ENCODE measurements at places on chromosomes 16 and 17.

GRCh38 chr16:66485376-66485775, 58.3 kb downstream of the BEAN1 start:
- no peak for DNase-seq

DNA sequence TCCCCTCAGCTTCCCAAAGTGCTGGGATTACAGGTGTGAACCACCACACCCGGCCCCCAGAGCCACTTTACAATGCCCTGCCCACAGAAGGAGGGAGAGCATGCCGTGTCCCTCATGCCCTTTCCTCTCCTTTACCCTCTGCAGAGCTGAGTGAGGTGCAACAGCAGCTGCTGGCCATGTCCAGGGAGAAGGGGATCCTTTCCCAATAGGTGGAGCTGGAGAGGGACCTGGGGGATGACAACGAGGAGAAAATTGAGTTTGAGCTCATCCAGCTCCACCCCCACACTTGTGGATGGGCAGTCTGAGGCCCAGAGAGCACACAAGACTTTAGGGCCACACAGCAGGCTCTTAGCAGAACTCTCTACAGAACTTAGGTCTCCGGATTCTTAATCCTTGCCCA, 7.9 kb upstream of the GSDMA start:
- no peak for DNase-seq

GRCh38 chr17:51079049-51079448, 41.6 kb downstream of the SPAG9 start:
- peak; percentile 57 for DNase-seq

GRCh38 chr17:693791-694638, 20.6 kb downstream of the VPS53 start:
- peak; percentile 99 for DNase-seq

DNA sequence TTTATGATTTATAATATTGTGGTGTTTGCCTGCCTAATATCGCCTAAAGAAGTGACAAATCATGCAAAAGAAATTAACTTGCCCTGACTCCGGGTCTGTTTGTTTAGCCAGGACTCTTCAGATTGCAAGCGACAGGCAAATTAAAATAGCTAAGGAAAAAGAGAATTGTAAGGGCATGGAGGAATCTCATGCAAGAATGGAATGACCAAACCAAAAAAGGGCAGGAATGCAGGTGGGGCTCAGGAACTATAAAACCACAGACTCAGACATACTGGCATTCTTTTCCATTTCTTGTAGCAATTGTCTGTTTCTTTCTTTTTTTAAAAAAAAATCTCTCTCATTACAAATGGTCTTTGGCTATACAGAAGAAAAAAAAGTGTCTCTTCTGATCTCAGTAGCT, 188.1 kb upstream of the XYLT1 start:
- DNase-seq = peak; percentile 55

DNA sequence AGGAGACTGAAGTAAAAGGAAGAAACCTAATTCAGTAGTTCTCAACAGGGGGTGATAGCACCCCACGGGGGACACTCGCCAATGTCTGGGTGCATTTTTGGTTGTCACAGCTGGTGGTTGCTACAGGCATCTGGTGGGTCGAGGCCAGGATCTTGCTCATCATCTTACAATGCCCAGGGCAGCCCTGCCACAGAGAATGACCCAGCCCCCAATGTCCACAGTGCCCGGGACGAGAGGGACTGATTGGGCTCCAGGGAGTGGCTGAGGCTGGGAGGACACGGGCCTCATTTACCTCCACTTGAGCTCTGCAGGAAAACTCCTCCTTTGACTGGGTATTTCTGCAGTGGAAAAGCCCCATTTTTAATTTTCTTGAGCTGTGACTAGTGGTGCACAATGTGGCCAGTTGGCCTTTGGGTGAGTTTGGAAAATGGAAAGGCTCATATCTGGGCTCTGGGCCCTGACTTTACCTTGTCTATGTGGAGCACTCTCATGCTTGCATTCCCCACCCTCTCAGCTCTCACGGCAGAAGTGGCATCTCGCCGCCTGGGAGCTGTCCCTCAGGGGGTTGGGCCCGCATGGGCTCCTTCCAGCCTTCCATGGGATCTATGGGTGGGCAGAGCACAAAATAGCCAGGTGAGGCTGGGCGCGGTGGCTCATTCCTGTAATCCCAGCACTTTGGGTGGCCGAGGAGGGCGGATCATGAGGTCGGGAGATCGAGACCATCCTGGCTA, 37.7 kb upstream of the IRF8 start:
- DNase-seq = no peak

GRCh38 chr16:16923479-16923878, 544.5 kb downstream of the NPIPA7 start:
- DNase-seq = no peak

GRCh38 chr17:19470530-19471261, 59.7 kb downstream of the RNF112 start:
- DNase-seq = peak; percentile 23

DNA sequence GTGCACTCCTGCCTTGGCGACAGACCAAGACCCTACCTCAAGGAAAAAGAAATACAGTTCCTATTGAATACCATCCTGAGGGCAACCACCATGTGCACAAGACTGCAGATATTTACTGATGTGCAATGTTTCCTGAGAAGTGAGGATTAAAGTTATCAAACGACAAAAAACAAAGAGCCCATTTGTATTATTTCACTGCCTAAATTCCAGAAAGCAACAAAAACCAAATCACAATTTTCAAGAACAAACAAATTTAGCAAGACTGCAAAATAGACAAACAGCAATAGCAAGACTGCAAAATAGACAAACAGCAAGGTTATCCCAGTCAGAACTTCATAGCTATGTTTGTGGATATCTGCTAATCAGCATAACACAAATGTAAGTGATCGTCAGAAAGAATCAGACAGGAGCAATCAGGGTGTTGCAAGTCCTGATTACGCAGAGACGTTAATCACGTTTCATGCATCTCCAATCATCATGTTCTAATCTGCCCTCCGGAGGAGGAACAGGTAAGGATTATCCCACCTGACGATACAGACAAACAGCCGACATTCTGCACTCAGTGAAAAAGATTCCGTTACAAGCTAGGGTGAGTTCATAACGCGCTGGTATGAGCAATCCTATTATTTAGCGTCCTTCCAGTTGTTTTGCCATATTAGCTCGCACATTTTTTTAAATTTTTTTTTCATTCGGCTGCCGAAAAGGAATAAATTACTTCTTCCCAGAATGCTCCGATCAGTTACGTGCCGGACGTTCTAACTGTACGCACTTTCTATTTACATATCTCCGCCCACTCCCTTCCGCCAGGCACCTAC, 2.9 kb downstream of the TMEM107 start:
- DNase-seq = peak; percentile 99

Data from fibroblast of skin of abdomen (primary cell).